HAP-1 (cell line): ENCODE measurements at places on chromosomes 6 and 20.

DNA sequence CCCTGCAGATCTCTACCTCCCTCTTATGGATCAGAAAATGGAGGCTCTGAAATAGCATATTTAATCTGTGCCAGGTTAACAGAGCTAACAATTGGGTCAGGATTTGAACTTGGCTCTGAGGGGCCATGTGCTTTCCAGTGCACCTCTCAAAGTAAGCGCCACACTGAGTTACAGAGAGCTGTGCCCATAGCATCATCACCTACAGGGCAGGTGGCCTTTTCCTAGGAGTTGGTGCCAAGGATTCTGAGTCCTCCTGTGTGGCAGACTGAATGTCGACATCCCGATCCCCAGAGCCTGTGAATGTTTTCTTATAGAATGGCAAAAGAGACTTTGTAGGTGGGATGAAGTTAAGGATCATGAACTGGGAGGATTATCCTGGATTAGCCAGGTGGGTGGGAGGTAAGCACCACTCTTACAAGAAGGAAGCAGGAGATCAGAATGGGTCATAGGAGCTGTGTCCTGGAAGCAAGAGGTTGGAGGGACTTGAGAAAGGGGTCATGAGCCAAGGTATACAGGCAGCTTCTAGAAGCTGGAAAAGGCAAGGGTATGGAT is 68.0 kb upstream of the TBC1D7 start:
- DNase-seq: no peak

DNA sequence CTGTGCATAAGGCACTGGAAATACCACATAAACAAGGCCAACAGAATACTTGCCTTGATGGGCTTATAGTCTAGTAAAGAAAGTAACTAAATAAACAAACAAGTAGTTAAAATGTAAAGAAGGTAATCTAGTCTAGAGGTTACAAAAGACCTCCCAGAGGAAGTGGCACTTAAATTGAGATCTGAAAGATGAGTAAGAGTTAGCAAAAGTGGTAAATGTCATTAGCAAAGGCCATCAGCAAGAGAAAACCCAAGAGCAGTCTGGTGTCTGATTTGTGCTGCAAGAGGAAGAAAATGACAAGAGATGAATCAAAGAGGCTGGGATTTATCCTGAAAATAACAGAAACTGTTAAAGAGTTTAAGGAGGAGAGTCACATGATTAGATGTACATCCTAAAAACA is 96.6 kb upstream of the SMLR1 start:
- DNase-seq: no peak

- no peak for DNase-seq
These were observed 167.4 kb downstream of the COL9A1 start for GRCh38 chr6:70135219-70136160.

- no peak for DNase-seq
These were observed 83.8 kb downstream of the UST start for GRCh38 chr6:148830614-148831013.

DNA sequence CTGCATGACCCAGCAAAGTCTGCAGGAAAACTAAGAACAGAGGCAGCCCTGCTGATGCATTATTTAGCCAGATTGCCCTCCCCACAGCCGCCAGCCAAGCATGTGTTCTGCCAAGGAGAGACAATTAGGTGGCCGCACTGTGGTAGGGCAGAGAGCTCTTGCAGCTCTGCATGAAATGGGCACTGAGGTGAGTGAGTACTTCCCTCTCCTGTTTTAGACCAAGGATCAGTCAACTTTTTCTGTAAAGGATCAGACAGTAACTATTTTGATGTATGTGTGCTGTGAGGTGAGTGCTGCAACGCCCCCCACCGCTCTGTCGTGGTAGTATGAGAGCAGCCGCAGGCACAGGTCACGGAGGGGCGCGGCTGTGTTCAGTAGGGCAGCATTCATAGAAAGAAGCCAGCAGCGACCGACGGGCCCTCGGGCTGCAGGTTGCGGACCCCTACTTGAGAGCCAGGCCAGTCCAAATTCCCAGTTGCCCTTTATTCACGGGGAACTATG is 23.8 kb upstream of the FAM50B start:
- no peak for DNase-seq

DNA sequence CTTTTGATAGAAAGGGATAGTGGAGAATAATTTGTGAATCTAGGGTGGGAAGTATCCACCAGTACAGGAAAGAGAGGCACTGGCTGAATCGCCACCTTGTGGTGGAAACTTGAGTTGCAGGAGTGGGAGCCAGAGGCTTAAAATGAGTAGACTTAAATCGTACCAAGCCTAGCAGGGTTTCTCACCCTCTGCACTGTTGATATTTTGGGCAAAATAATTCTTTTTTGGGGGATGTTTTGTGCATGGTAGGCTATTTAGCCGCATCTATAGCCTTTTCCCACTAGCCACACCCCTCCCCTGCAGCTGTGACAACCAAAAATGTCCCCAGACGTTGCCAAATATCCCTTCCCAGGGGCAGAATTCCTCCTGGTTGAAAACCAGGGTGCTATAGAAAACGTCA is 119.1 kb downstream of the DHX35 start:
- peak; percentile 89 for DNase-seq

GRCh38 chr6:84280030-84280429 is 52.6 kb upstream of the CEP162 start:
- DNase-seq: no peak

GRCh38 chr6:51273228-51273961 is 454.7 kb downstream of the TFAP2B start:
- no peak for DNase-seq

- DNase-seq: no peak
These were observed 25.7 kb downstream of the TCF15 start for GRCh38 chr20:584161-584970.

DNA sequence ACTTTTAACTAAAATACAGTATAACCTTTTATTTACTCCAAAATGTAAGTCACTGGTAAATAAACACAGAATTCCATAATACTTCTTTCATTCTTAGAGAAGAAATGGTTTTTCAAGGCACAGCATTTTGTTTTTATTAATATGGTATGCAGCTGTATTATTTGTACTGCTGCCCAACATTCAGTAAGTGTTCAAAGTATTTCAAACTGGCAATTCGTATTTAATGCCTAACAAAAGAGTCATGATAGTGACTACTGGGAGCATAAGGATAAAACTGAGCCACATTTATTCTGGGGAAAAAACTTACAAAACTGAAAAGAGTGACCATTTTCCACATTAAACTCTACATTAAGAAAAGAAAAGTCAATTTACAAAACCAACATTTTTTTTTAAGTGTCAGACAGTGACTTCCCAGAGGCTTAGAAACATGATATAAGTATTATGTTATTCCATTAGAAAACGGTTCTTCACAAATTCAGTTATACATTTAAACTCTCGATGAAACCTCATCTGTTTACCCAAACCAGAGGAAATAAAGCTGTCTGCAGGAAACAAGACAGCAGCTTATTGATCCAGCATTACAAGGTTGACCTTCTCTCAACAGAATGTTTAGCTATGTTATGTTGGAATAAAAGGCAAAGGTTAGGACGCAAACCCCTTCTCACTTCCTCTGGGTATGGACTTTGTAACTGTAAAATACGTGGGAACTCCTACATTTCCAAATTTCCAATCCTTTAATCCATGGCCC is 24.3 kb downstream of the EPB41L2 start:
- no peak for DNase-seq

GRCh38 chr6:5471637-5472398 is 210.5 kb downstream of the FARS2 start:
- peak; percentile 67 for DNase-seq

DNA sequence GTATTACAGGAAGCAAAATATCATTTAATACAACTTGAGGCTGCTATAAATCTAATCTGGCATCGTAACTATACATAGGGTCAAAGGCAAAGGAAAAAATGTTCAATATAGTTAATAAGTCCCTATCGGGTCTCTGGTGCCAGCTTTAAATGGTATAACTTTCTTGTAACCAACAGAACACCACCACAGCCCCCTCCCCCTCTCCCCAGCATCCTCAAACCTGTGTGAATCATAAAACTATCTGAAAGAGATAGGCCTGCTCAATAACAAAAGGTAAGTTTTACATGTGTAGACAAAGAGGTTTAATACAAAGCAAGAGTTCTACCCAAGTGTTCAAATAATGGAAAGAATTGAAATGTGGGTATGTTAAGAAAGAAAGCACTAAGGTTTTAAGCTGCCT is 12.2 kb downstream of the SMLR1 start:
- DNase-seq: peak; percentile 70

- no peak for DNase-seq
These were observed 14.6 kb upstream of the SLC22A2 start for GRCh38 chr6:160273196-160273595.

- DNase-seq: no peak
These were observed 13.1 kb downstream of the TFAP2A start for GRCh38 chr6:10401632-10402223.

- peak; percentile 52 for DNase-seq
These were observed 2.0 kb downstream of the SOX4 start for GRCh38 chr6:21595285-21596144.

DNA sequence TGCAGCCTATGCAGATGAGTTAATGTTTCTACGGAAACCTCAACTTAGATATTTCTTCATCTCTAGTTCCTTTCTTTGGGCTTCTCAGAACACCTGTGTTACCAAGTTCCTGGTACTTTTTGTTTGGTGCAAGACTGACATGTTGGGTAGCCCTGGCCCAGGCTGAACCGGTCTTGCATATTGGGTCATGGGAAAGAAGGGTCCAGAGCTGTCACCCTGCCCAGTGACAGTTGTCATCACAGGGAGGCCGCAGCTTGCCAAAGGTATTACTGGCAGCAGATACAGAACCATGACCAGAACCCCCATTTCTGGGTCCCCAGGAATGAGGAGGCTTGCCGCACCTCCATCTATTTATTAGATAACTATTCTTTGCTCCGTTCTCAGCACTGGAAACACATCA is 40.2 kb downstream of the PDYN start:
- no peak for DNase-seq

DNA sequence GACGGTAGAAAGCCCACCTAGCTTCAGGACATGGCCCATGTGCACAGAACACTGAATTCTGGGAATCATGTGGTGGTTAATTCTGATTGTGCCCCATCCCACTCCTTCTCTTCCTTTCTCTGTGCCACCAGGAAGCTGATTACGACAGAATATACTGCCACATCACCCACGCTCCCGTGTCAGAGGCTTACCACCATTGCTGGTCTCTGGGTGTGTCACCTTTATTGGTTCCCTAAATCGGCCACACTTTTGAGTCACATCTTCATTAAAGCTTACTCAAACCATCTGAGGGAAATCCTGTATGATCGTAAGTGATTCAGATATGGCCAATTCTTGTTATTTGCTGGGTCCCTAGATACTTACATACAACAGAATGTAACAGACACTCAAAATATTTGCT is 3.1 kb downstream of the TRMT6 start:
- DNase-seq: no peak

GRCh38 chr6:20814494-20814893 is 280.2 kb downstream of the CDKAL1 start:
- DNase-seq: no peak

GRCh38 chr6:36075656-36076055 is 48.0 kb downstream of the MAPK14 start:
- DNase-seq: no peak

GRCh38 chr6:73746787-73747186 is 50.8 kb downstream of the CD109 start:
- no peak for DNase-seq

DNA sequence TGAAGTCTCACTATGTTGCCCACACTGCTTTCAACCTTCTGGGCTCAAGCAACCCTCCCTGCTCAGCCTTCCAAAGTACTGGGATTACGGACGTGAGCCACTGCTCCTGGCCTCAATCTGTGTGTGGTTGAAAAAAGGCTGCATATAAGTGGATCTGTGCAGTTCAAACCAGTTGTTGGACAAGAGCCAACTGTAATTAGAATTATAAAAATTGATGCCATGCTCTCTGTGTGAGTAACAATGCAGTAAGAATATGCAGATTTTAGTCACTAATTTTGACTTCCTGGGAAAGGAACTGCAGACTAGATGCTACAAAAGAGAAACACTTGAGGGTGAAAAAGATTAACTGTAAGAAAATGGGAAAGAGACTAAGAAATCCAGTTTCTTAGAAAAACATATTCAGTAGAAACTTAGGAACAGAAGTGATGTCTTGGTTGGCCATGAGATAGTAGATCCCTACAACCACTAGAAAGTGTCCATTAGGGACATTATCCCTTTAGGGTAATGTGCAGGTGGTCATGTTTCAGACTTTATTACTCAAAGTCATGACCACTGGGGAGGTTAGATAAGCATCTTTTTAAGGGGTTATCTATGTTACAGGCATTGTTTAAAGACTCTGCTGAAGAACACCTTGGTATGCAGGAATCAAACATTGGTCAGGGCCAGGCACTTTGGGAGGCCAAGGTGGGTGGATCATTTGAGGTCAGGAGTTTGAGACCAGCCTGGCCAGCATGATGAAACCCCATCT is 26.3 kb downstream of the ITCH start:
- peak; percentile 50 for DNase-seq

GRCh38 chr20:15251171-15251570 is 913.8 kb upstream of the FLRT3 start:
- no peak for DNase-seq
